ENCODE measurements at places on chromosomes 16 and 17.

- DNase-seq = no peak
These were observed 56.6 kb downstream of the TEKT5 start for GRCh38 chr16:10638101-10638500.

DNA sequence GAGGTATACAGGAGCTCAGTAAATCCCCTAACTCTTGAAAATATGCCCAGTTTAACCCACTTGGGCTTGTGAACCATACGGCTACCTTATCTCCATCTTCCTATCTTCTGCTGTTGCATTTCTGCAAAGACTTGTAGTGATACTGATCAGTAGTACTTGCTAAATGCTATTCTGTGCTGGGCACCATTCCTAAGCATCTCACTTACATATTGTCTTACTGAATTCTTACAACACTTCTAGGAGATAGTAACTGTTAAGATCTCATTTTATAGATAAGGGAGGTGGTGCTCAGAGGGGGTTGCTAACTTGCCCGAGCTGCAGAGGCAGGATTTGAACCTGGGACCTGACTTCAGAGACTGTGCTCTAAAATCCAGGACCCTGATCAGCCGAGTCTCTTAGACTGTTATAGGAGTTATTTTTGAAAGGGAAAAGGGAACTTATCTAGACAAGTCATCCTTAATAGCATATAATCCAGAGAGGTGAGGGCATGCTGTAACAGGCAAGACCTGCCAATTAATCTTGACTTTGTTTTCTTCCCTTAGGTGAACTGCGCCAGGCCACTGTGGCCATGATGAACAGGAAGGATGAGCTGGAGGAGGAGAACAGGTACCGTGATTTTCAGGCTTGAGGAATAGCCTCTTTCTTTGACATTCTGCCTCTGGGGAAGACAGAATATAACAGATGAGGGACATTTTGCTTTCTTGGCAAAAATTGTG is 149.7 kb downstream of the SNX29 start:
- no peak for DNase-seq

DNA sequence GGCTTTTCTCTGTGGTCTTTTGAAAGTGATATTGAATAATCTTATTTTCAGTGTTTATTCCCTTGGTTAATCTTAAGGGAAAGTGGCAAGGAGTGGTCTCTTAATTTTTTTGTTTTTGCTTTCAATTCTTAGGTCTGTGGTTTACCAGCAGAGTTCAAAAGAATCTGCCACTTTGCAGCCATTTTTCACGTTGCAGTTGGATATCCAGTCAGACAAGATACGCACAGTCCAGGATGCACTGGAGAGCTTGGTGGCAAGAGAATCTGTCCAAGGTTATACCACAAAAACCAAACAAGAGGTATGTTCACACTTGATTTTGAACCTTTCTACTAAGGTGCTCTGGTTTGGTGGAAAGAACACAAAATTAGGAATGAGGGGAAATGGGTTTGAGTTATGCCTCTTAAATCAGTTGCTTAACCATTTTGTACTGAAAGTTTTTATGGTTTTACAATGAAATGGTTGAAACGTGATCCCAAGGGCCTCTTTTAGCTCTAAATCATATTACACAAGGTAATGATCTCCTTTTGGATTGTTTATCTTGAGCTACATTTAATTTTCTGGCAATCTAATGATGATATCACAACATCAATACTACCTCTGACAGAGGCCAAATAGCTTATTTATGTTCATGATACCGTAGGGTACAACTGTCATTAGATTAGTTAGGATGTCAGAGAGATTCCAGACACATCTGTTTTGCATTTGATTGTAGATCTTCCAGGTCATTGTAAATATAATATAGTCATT is 51.6 kb upstream of the CRISPLD2 start:
- DNase-seq = no peak

DNA sequence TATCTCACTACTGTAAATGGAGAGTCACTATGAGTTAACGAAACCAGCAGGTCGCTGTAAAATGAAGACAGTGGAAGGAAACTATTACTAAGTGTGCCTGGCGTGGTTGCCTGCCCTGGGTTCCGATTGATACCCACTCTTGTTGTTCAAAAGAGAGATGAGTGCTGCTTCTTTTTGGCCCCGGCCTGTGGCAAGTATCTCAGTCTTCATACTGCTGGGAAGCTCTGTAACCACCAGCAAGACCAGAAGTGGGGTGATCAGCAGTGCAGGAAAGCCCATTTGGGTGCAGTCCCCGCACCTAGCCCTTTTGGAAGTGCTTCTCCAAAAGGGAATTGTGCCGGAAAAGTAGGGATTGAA is 104.5 kb downstream of the SNX29 start:
- no peak for DNase-seq

- no peak for DNase-seq
These were observed 34.9 kb downstream of the SMARCE1 start for GRCh38 chr17:40612599-40613244.

GRCh38 chr17:6184508-6184907 is 114.3 kb downstream of the WSCD1 start:
- no peak for DNase-seq

GRCh38 chr17:81665205-81666091 is 957 bp downstream of the OXLD1 start:
- DNase-seq = peak; percentile 60
